Left forelimb (tissue), 1 donor: ENCODE measurements at places on chromosomes 7 and 10.

DNA sequence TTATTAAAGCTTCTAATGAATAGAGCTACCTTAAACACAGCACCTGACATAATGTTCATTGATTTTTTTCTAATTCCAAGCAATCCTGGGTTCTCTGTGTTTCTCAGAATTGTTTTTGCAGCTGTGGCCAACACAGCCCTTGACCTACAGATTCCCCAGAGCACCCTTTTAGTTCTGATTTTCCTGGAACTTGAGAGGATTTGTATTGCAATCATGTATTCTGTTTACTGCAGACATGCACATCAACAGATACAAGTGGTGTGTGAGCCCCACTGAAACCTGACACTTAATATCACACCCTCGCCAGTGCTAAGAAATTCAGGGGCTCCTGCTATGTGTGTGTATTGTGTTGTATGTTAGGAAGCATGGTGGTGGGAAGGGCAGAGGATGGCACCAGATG lies 344.2 kb upstream of the POM121L12 start:
- DNase-seq = no peak

- no peak for DNase-seq
Observed at GRCh38 chr7:114889646-114890285, 32.1 kb upstream of the MDFIC start.

GRCh38 chr10:113555751-113556150 lies 2.9 kb downstream of the HABP2 start:
- no peak for DNase-seq

DNA sequence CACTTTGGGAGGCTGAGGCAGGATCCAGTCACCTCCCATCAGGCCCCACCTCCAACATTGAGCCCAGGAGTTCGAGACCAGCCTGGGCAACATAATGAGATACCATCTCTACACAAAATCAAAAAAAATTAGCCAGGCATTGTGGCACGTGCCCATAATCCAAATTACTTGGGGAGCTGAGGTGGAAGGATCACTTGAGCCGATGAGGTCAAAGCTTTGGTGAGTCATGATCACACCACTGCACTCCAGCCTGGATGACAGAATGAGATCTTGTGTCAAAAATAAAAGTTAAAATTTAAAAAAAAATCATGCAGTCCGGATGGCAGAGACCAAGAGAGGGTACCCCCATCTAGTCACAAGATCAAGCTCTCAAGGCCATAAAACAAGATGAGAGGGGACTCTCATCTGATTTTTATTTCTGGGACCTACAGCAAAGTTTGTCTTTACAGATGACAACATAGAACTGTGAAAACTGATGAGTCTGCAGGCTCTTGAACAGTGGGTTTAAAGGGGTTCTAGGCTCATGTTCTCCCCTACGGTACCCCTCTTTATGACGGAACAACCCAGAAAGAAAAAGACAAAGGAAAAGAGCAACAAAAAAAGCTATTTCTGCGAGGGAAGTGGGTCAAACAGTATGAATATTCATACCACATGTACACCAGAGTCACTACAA lies 28.9 kb upstream of the CREB3L2 start:
- no peak for DNase-seq

DNA sequence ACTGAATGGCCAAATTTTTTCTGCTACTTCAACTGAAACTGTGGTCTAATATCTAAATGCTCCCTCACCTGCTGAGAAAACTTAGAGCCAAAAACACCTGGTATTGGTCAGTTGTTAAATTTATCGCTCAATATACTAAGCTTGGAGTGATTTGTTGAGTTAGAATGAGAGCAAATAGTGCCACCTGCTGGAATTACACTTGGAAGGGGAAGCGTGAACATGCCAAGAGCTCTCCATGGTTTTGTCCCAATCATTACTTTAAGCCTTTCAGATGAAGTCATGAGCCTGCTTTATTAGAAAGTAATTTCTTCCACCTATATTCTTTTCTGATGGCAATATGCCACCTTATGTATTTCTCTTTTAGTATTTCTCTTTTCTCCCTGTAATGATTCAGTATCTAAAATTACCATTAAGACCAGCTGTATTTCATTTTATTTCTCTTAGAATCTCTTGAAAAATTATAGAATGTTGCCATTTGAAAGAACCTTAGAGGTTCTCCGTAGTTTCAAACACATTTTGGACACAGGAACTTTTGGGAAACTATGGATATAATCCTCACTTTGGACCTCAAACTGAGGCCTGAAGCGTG lies 447.8 kb upstream of the C7orf33 start:
- DNase-seq = no peak

- DNase-seq = no peak
Observed at GRCh38 chr10:88297103-88297502, 286.0 kb downstream of the RNLS start.
